Esophagus squamous epithelium (tissue), 5 donors: ENCODE measurements at places on chromosomes 2 and 18.

DNA sequence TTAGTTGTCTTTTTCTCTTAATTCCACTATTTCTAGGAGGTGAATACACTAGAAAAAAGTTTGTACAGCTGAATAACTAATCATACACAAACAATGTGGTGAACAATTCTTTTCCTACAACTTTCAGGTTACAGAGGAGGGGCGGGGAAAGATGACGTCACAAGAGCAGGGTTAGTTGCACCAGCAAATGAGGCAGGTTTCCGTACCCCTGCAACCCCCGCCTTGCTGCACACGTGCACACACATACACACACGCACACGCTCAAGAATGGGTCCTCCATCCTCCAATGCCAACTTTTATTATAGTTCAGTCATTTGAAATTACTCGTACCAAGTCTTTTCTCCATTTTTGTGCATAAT is 122.8 kb downstream of the ARL4C start:
- DNase-seq: no peak

DNA sequence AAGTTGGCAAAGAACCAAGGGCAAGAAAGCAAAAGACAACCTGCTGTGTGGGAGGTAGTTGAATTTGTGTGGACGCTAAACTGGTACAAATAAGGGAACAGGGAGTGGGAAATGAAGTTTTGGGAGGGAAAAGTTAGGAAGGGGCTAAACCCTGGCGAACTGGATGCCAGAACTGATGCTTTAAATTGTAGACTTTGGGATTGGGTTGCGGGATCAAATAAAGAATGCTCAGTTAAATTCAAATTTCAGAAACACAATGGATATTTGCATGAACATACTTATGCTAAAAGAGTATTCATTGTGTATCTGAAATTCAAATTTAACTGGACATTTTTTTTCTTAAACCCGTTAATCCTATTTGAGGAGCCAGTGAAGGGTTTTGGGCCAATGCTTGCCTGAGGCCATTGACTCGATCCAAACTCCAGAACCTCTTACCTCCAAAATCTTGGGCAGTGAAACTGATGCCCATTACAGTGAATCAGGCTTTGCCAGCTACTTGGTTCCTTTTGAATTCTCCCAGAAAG is 44.2 kb upstream of the YWHAQ start:
- DNase-seq: no peak

DNA sequence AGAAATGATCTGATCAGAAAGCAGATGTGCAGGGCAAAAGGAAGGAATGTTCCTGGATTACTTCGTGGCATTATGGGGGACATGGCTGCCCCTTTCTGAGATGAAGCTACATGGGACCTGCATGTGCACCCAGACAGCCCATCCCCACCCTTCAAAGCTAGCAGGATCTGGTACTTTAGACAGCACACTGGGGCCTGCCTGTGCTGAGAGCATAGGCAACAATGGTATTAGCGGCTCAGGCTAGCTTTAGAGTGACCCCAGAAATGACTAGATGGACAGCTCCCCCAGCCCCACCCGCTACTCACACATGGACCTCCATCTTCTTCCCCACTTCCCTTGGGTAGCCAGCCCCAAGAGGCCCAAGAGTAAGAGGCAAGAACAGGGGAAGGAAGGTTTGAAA is 61.5 kb upstream of the NFE2L2 start:
- DNase-seq: no peak

GRCh38 chr2:200411831-200412230 is 98.0 kb downstream of the KCTD18 start:
- DNase-seq: no peak

- no peak for DNase-seq
Measured at GRCh38 chr2:74343316-74343715, at the start of gene SLC4A5. SLC4A5 (minus strand) TSS chr2:74343416; CDS start chr2:74315023, 28,393 bp downstream.

GRCh38 chr2:227124811-227125210 is 39.2 kb downstream of the COL4A4 start:
- DNase-seq: no peak
